CD4-positive, alpha-beta T cell treated with Interleukin-17A for 4 hours (primary cell): ENCODE measurements at places on chromosomes 6 and 20.
A peak's percentile ranks its signal among the peaks of the same experiment; 100 is the strongest.

GRCh38 chr20:61813791-61814190 lies 251.9 kb downstream of the TAF4 start:
- DNase-seq, result no peak

GRCh38 chr6:101294676-101295075 lies 98.8 kb upstream of the GRIK2 start:
- DNase-seq, result no peak

DNA sequence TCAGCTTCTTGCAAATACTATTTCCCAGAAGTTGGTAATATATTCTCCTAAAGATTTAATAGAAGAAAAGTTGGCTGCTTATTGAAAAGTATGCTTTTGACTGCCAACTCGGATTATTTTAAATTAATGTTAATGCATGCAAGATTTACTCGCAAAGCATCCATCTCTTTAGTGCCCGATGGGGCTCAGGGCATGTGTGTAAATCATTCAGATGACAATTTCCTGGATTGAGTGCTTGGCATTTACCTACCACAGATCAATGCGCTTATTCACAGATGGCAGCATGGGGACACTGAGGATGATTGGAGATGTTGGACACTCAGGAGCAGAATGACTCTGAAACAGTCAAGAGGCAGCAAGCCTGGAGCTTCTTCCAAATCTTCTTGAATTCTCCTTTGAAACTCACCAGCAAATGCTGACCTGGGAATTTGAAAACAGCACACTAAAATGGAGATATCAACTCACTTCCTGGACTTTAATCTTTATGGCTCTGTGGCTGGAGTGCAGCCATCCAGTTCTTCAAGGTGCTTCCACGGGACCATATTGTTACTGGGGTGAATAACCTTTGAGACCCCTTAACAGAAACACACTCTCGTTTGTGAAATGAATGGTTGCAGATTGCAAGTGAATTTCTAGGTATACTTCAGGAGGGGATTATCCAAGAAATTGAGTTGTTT lies 34.1 kb upstream of the TIAM2 start:
- DNase-seq, result no peak

- DNase-seq, result peak; percentile 76
These were observed 7.3 kb downstream of the DNTTIP1 start for GRCh38 chr20:45798935-45799642.

GRCh38 chr6:3518356-3519190 lies 61.7 kb upstream of the SLC22A23 start:
- DNase-seq, result no peak

DNA sequence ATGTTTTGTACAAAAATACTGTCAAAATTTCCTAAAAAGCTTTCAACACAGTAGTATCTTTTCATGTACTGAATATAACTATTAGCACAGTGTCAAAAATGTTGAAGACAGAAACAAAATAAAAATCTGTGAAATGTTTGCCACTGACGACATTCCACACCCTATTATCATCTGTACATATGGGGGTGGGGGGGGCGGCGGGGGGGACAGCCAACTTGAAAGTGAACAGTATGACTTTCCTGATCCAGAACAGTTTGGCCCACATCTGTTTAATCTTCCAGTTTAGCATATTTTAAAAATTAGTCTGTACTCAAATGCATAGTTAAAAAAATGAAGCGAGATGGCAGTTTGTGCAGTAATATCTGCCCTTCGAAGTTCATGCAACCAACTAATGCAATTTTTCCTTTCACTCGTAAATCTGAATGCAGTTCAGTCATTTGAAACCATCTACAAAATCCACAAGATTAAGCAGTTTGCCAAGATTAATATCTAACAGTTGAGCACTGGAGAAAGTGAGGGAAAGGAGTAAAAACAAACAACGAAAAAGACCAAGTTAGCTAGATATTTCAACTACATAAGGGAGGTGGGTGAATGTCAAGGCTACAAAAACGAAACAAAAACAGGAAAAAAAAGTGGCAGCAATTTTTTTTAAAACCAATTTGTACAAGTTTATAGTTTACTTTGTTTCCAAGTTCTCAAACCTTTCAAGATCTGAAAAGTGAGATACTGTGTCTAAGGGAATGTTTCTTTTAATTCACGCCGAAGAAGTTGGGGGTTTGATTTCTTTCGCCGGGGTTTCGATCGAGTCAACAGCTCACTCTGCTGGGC lies 1.9 kb downstream of the CITED2 start:
- DNase-seq, result peak; percentile 24

DNA sequence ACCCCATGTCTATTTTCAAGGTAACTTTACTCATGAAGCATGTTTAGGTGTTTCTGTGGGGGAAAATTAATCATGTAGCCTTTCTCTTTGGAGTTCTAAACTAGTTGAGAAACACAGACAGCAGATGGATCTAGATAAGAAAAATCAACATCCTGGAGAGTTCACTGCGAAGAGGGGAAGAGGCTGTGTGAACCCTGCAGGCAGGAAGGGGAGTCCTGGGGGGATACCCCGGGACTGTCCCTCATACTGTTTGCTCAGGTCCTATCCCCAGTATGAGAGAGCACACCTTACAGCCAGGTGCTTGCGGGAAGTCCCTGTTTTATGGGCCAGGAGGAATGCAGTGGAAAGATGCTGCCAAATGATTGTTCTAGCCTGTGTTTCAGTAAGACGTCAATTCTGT lies 32.7 kb downstream of the CHMP4B start:
- DNase-seq, result peak; percentile 30

DNA sequence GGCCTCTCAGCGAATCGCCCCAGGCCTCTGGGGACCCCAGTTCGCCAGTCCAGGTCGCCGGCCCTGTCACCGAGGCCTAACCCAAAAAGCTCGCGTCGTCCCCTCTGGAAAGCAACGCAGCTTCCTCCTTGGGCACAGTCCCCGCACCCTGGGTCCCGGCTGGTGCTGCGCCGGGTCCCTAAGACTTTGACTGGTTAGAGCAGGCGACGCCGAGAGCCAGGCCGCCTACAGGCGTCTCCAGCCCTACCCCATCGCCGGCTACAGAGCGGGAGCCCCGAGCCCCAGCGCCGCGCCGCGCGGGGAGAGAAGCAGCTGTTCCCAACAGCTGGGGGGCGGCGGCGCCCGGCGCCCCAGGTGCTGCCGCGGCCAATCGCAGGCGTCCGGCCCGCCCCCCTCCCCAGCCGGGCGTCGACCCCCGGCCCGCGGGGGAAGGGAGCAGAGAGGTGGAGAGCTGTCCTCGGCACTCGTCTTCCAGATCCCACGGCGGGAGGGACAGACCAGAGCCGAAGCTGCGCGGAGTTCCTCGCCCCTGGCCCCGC lies 540 bp upstream of the RBM24 start:
- no peak for DNase-seq

DNA sequence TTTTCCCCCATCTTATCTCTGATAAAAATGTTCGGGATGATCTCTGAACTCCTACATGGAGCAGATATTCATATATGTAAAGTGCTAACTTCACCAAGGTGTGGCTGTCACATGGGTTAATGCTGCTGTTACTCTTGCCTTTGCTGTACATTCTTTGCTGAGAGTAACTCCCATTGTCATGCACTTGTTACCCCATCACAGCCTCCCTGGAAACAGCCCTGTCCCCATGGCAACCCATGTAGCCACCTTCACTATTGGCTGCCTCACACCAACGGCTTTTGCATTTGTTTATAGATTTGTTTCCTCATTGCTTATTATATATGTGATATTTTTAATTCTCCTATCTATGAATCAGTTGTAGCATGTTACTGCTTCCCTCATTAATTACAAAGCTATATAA lies 17.3 kb upstream of the IBTK start:
- no peak for DNase-seq

GRCh38 chr20:40961686-40962640 lies 66.7 kb upstream of the TOP1 start:
- DNase-seq, result no peak

GRCh38 chr6:134819236-134819635 lies 130.7 kb downstream of the ALDH8A1 start:
- no peak for DNase-seq
